Mesenchymal stem cell (in vitro differentiated cells and primary cell): ENCODE measurements at places on chromosomes 5 and 9.
A peak's percentile ranks its signal among the peaks of the same experiment; 100 is the strongest.

DNA sequence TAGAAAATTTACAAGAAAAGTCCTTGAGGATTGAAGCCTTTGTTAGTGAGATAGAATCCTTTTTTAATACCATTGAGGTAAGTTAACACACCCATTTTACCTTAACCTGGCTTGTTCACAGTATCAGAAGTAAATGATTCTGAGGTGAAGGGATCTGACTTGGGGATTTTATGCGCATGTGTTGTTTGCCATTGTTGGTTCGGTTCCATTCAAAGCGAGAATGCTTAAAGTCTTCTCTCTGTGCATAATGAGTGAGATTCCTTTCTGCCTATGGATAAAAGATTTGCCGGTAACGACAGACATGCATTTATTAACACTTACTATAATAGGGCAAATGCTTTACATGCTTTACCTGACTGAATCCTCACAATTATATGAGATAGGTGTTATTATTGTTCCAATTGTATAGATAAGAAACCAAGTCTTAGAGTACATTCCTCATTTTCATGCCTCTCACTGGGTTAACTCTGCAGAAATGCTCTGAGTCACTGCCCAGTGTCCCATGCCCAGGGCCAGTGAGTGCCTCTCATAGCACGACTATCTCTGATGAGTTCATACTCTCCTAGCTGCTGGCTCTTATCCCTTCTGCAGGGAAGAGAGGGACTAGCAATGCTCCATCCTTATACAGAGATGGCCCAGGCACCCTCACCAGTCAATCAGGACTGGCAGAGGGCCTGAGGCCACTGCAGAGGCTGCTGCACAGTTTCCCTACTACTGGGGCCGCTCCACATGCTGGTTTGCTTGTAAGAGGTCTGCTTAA is 54.4 kb downstream of the CMYA5 start:
- no peak for DNase-seq
- no peaks in the 10 kb centered on the region for H3K27me3 ChIP-seq
- no peak overlapping the region for H3K4me3 ChIP-seq
- no peak overlapping the region for H3K27ac ChIP-seq
- no peaks in the 10 kb centered on the region for H3K4me1 ChIP-seq
- no peaks in the 10 kb centered on the region for H3K36me3 ChIP-seq

GRCh38 chr5:9924614-9925013 is 294.5 kb upstream of the TAS2R1 start:
- no peak overlapping the region for H3K27ac ChIP-seq
- peak; percentile 94 for DNase-seq
- H3K4me1 ChIP-seq, result peaks cover 11% of the 10 kb centered on the region
- H3K4me3 ChIP-seq, result no peak overlapping the region
- H3K36me3 ChIP-seq, result no peaks in the 10 kb centered on the region

GRCh38 chr9:114238472-114238871 is 83.1 kb downstream of the COL27A1 start:
- peaks cover 14% of the 10 kb centered on the region for H3K4me1 ChIP-seq
- H3K27ac ChIP-seq, result no peak overlapping the region
- no peaks in the 10 kb centered on the region for H3K36me3 ChIP-seq
- H3K4me3 ChIP-seq, result no peak overlapping the region
- no peaks in the 10 kb centered on the region for H3K27me3 ChIP-seq
- DNase-seq, result no peak

DNA sequence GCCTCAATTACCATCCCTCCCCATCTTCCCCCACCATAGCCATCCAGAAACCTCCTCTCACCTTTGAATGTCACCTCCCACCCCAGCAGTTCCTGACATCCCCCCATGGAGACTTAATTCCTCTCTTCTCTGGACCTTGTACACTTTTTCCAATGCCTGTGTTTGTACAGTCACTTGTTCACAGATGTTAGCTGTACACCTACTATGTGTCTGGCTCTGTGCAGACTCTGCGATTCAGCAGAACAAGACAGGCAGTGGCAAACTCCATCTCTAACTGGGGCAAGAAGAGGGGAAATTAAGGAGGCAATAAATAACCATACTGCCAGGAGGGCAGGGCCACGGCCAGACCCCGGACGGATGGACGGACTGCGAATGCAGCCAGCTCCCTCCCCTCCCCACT is 29.8 kb upstream of the CRB2 start:
- H3K4me3 ChIP-seq, result no peak overlapping the region
- peaks cover 3% of the 10 kb centered on the region for H3K27me3 ChIP-seq
- DNase-seq, result no peak
- no peak overlapping the region for H3K27ac ChIP-seq
- H3K36me3 ChIP-seq, result no peaks in the 10 kb centered on the region
- H3K4me1 ChIP-seq, result peaks cover 5% of the 10 kb centered on the region

- no peak for DNase-seq
- H3K4me3 ChIP-seq, result no peak overlapping the region
- peaks cover 20% of the 10 kb centered on the region for H3K27me3 ChIP-seq
- H3K36me3 ChIP-seq, result no peaks in the 10 kb centered on the region
- H3K4me1 ChIP-seq, result peaks cover 4% of the 10 kb centered on the region
Measured at GRCh38 chr5:34996261-34996660, 51.5 kb downstream of the AGXT2 start.

GRCh38 chr9:33813712-33814641 is 3.0 kb upstream of the UBE2R2 start:
- peaks cover 9% of the 10 kb centered on the region for H3K4me1 ChIP-seq
- no peaks in the 10 kb centered on the region for H3K36me3 ChIP-seq
- H3K27ac ChIP-seq, result peak overlapping the region; percentile 12
- H3K27me3 ChIP-seq, result no peaks in the 10 kb centered on the region

DNA sequence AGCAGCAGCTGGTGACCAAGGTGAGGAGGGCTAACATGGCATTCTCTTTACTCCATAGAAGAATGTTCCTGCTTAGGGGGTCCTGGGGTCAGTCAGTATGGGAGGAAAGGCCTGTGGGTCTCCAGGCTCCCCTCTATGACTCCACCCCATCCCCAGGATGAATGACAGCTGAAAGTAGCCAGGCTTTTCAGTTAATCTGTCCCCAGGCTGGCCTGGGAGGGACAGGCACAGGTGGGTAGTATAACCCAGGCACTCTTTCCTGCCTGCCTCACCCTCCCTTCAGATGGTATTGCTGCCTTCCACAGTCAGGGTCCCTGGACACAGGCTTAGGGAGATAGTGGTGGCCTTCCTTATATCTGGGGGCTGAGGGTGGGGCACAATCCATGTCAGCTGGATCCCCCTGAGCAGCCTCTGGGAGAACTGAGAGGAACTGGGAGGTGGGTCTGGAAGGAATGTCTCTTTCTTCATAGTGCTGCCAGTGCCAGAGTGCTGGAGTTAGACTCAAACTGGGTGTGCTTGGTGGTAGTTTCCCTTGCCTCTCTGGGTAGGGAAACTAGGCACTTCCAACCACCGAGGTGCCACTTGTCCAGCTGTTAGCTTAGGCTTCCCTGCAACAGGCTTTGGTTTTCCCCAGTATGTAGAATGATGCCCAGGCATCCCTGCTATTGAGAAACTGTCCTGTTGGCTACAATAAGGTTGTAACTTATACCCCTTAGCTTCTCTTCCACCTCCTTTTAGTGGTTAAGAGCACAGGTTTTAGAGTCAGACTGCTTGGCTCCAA is 27.8 kb downstream of the LARP1 start:
- no peak overlapping the region for H3K4me3 ChIP-seq
- peaks cover 4% of the 10 kb centered on the region for H3K36me3 ChIP-seq
- no peaks in the 10 kb centered on the region for H3K27me3 ChIP-seq

GRCh38 chr5:68239487-68239886 is 23.9 kb downstream of the PIK3R1 start:
- peaks cover 7% of the 10 kb centered on the region for H3K4me1 ChIP-seq
- peaks cover 6% of the 10 kb centered on the region for H3K36me3 ChIP-seq
- H3K4me3 ChIP-seq, result peak overlapping the region; percentile 31
- H3K27ac ChIP-seq, result peak overlapping the region; percentile 40
- peak; percentile 90 for DNase-seq
- H3K27me3 ChIP-seq, result no peaks in the 10 kb centered on the region

- H3K36me3 ChIP-seq, result no peaks in the 10 kb centered on the region
- peak; percentile 33 for DNase-seq
- H3K4me3 ChIP-seq, result no peak overlapping the region
- no peak overlapping the region for H3K27ac ChIP-seq
Measured at GRCh38 chr5:156109317-156110023, 217.5 kb upstream of the SGCD start.

GRCh38 chr9:15033316-15033715 is 123.1 kb upstream of the FREM1 start:
- no peaks in the 10 kb centered on the region for H3K27me3 ChIP-seq

DNA sequence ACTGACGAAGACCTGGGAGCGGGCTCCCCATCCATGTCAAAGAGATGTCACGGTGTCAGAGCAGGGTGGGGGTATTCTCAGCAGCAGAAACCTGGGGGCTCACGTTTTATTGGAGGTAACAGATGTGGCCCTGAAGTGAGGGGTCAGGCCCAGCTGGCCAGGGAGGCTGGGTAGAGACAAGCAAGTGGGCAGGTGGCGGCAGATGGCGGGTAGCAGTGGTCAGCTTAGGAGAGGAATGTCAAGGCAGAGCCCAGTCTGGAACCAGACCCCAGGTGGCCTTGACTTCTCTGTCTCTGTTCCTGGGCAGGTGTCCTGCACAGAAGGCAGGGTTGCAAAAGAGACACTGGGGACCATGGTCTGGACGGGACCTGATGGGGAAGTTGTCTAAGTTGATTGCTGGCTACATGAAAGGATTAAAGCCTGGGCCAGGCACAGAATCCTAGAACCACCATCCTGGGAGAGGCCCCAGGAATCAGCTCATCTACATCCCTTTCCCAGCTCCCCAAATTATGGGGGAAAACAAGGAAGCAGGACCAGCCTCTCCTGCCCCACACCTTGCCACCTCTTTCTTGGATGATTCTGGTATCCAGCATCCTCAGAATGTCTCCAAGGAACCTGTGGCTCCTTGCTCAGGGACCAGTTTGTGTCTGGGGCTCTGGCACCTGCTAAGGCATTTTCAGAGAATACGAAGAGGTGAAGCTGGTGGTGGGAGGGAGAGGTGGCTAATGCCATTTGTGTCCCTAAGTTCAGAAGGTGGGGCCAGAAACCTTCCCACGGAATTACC is 72.5 kb downstream of the AMBP start:
- no peak overlapping the region for H3K27ac ChIP-seq
- no peaks in the 10 kb centered on the region for H3K27me3 ChIP-seq

GRCh38 chr9:136110082-136111061 is 8.3 kb downstream of the TMEM250 start:
- peaks cover 55% of the 10 kb centered on the region for H3K4me1 ChIP-seq
- peak; percentile 43 for DNase-seq
- peak overlapping the region; percentile 82 for H3K27ac ChIP-seq
- H3K4me3 ChIP-seq, result peak overlapping the region; percentile 73
- H3K36me3 ChIP-seq, result peaks cover 13% of the 10 kb centered on the region

GRCh38 chr9:113488071-113488470 is 24.5 kb downstream of the RGS3 start:
- no peak for DNase-seq
- H3K36me3 ChIP-seq, result no peaks in the 10 kb centered on the region
- H3K4me3 ChIP-seq, result no peak overlapping the region
- H3K4me1 ChIP-seq, result peaks cover 11% of the 10 kb centered on the region

- H3K4me3 ChIP-seq, result no peak overlapping the region
- H3K27ac ChIP-seq, result no peak overlapping the region
- H3K4me1 ChIP-seq, result peaks cover 2% of the 10 kb centered on the region
- no peaks in the 10 kb centered on the region for H3K36me3 ChIP-seq
Measured at GRCh38 chr9:99605016-99605743, 216.5 kb upstream of the NR4A3 start.

- no peak overlapping the region for H3K27ac ChIP-seq
- no peaks in the 10 kb centered on the region for H3K4me1 ChIP-seq
- no peak overlapping the region for H3K4me3 ChIP-seq
- H3K36me3 ChIP-seq, result no peaks in the 10 kb centered on the region
Measured at GRCh38 chr9:30504502-30504905, 1879.9 kb upstream of the ACO1 start.

- H3K4me3 ChIP-seq, result peak overlapping the region; percentile 86
- peaks cover 13% of the 10 kb centered on the region for H3K4me1 ChIP-seq
- H3K36me3 ChIP-seq, result no peaks in the 10 kb centered on the region
- H3K27me3 ChIP-seq, result peaks cover 31% of the 10 kb centered on the region
Measured at GRCh38 chr9:88075966-88076285, 62.3 kb downstream of the SPATA31C2 start.

DNA sequence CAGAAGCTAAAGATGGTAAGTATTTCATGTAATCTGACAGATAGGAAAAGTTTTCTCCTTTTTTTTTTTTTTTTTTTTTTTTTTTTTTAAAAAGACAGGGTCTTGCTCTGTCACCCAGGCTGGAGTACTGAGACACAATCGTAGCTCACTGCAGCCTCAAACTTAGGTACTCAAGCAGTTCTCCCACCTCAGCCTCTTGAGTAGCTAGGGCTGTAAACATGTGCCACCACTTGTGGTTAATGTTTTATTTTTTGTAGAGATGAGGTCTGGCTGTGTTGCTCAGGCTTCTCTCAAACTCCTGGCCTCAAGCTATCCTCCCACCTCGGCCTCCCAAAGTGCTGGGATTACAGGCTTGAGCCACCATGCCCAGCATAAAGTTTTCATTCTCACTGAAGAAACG is 17.8 kb downstream of the CDK7 start:
- no peaks in the 10 kb centered on the region for H3K27me3 ChIP-seq
- H3K36me3 ChIP-seq, result peaks cover 18% of the 10 kb centered on the region
- H3K4me1 ChIP-seq, result peaks cover 7% of the 10 kb centered on the region
- H3K4me3 ChIP-seq, result no peak overlapping the region

- no peaks in the 10 kb centered on the region for H3K4me1 ChIP-seq
- H3K4me3 ChIP-seq, result no peak overlapping the region
- no peak overlapping the region for H3K27ac ChIP-seq
- H3K27me3 ChIP-seq, result no peaks in the 10 kb centered on the region
- H3K36me3 ChIP-seq, result no peaks in the 10 kb centered on the region
Measured at GRCh38 chr9:10130061-10130675, 482.6 kb downstream of the PTPRD start.

- H3K27ac ChIP-seq, result peak overlapping the region; percentile 88
- H3K4me1 ChIP-seq, result peaks cover 3% of the 10 kb centered on the region
- no peaks in the 10 kb centered on the region for H3K27me3 ChIP-seq
- H3K36me3 ChIP-seq, result no peaks in the 10 kb centered on the region
Measured at GRCh38 chr5:83991566-83992224, 271.0 kb upstream of the HAPLN1 start.

DNA sequence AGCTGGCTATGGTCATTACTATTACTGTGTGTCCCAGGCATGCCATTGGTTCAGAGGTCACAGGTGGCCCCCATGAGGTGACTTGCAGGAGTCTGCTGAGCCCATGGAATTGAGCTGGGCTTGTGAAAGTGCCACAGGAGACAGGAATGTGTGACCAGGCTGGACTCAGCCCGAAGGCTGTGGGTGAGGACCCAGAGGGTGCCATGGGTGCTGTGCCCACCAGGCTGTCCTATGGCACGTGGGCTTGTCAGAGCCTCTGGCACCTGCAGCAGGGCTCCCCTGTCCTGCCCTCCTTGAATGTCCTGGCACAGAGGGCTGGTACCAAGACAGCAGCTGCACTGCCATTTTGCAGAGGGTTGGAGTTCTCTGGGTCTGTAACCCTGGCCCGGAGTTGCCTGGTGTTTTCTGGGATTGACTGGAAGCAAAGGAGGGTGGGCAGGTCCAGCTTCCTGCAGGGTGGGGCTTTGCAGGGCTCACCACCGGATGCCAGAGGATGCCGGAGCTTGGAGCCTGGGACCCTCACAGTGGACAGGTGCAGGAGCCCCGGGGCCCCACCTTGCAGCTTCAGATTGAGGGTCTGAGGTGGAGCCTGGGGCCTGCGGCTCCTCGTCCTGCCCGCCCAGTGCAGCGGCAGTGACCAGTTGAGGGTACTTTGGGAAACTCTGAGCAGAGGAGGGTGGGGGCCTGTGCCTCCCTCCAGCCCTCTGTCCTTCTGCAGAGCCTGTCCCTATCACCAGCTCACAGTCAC is 14.2 kb downstream of the COL5A1 start:
- peaks cover 34% of the 10 kb centered on the region for H3K4me1 ChIP-seq
- peaks cover 48% of the 10 kb centered on the region for H3K36me3 ChIP-seq
- peak; percentile 19 for DNase-seq
- no peak overlapping the region for H3K4me3 ChIP-seq

GRCh38 chr5:39857041-39857440 is 432.3 kb upstream of the DAB2 start:
- no peak overlapping the region for H3K27ac ChIP-seq
- H3K36me3 ChIP-seq, result no peaks in the 10 kb centered on the region
- no peaks in the 10 kb centered on the region for H3K27me3 ChIP-seq
- DNase-seq, result no peak
- H3K4me1 ChIP-seq, result no peaks in the 10 kb centered on the region
